Stimulated activated CD4-positive, alpha-beta T cell treated with anti-CD3 and anti-CD28 coated beads, Interleukin-12 subunit alpha, Interleukin-12 subunit beta, amount 100 ng/mL, for 24 hours (primary cell): ENCODE measurements at places on chromosomes 4 and X.

DNA sequence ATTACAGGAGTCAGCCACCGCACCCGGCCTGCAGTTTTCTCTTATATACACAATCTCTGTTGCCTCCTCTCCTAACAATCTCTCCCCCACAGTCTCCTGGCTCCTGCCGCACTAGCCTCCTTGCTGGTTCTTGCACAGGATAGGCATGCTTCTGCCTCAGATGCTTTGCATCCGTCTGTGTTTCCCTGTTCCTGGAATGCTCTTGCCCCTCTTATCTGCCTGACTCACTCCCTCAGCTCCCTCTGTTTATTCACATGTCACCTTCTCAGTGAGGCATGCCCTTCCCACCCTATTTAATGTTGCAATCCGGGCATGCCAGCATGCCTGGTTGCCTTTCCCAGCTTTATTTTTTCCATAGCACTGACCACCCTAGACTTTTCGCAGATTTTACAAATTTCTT, 161.9 kb downstream of the PHF8 start:
- no peak for DNase-seq

DNA sequence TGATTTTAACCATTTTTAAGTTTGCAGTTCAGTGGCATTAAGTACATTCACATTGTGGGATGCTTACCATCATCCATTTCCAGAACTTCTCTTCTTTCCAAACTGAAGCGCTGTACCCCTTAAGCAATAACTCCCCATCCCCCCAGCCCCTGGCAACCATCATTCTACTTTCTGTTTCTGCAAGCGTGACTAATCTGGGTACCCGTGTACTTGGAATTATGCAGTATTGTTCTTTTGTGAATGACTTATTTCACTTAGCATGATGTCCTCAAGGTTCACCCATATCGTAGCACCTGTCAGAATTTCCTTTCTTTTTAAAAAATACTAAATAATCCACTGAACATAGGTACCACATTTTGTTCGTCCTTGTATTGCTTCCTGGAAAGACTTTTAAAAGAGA, 32.9 kb downstream of the USP9X start:
- no peak for DNase-seq

- no peak for DNase-seq
Measured at GRCh38 chrX:142994988-142995387, 30.7 kb upstream of the SPANXN4 start.

DNA sequence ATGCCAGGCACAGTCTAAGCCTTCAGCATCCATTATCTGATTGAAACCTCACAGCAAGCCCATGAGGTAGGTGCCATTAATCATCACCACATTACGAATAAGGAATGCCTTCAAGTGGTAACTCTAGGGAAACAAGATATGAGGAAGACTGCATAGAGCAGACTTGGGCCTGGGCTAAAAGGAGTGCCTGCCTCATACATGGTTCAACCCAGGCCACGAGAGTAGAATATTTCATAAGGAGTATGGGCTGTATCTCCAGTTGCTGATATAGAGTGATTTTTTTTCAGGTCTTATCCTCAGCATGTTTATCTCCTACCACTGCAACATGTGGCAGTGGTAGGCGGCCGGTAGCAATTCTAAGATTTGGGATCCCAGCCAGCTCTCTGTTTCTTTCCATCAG, 51.7 kb downstream of the ATP11C start:
- DNase-seq, result no peak

- DNase-seq, result no peak
Measured at GRCh38 chr4:167079762-167080161, 154.5 kb downstream of the SPOCK3 start.
